ENCODE measurements at places on chromosomes 3 and 15. TPM values are rescaled to one million over a fixed set of nuclear protein-coding genes. Genes with fewer than 3 reads are reported as not detected.

DNA sequence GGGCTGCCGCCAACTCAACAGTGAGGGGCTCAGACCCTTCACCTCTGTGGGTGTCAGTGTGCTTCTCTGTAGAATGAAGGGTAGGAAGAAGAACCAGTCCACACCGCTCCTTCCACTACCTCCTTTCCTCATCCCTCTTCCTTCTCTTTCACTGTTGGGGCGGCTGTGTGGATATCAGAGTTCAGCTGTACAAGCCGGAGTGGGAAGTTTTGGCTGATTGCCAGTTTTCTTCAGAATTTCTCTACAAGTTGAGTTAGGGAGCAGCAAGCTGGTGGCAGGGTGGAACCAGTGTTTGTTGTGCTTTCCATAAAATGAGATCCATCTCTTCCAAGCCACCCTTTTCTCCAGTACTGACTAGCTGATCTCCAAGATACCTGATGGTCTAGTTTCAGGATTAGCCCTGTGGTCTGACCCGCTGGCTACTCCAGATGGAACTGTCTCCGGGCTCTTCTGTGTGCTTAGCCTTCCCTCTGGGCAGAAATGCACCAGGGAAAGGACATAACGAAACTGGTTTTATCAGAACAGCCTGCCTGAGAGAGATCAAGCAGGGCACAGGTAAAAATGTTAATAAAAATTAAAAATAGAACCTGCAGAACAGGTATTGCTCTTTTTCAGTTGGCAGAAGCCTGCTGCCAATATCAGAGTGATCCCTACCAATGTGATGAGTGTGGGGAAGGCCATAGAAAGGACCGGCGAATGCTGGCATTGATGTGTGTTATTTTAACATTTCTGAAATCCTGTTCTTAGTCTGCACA lies 169.9 kb upstream of the TSC22D2 start:
- DNase-seq, result no peak

DNA sequence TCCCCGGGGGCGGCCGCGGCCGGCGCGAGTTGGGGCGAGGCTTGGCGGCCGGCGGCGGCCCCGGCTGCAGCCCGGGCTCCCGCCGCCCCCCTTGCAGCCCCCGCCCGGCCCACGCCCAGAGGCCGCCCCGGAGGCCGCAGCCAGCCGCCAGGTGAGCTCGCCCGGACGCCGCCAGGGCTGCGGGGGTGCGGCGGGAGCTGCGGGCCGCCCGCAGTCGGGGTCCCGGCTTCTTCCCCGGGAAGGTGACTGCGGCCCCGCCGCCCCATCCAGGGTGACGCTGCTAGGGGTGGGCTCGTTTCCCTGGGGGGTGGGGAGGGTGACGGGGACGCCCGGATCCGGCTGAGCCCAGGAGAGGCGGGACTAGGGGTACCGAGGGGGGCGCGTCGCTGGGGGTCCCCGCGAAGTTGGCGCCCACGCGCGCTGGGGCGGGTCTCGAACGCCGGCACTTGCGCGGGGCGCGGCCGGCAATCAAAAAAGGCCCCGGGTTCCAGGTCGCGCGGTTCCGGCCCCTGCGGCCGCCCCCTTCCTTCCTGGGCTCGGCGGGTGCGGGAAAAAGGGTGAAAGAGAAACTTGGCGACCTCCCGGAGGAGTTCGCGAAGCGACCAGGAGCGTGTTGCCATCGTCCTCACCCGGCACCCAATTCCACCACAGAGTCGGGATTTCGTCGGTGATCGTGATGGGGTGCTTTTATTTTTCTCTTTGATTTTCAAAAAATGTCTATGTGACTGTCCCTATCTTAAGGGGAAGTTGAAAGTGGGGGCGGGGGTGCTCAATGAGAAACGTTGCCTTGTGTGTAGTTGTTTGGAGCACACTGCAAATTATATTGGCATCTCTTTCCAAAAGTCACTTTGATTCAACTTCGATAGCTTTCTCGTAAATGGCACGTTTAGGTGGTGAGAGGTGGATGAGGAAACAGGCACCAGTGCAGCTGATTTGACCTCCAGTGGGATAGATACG lies 619 bp downstream of the ATXN7 start:
- DNase-seq, result no peak

DNA sequence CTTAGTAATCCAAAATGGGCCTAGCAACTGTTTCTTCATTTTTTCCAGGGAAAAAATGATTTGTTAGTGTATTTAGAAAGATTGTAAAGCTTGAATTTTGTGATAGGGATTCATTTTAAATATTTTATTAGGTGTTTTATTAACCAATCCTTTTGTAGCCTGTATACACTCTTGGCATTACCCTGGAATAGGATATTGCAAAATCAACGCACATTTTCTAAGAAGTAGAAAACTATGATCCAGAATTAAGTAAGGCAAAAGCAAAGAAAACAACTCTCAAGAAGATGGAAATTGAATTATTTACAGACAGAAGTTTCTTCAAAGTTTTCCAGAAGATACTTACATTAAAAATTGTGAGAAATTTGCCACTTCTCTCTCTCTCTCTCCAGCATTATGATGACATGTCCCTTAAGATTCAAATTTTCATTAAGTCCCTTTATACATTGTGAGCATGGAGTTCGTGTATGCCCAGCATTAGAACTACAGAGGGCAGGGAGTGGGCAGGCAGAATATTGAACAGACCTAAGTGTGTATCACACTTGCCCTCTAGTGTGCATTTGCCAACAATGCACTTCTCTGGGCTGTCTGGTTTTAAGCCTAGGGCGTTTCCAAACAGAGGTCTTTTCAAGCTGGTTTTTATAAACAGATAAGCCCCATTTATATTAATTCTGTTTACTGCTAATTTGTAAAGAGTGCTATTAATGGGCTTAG lies 28.5 kb upstream of the CMSS1 start:
- no peak for DNase-seq

GRCh38 chr3:186075489-186075888 lies 33.4 kb downstream of the ETV5 start:
- DNase-seq, result no peak

DNA sequence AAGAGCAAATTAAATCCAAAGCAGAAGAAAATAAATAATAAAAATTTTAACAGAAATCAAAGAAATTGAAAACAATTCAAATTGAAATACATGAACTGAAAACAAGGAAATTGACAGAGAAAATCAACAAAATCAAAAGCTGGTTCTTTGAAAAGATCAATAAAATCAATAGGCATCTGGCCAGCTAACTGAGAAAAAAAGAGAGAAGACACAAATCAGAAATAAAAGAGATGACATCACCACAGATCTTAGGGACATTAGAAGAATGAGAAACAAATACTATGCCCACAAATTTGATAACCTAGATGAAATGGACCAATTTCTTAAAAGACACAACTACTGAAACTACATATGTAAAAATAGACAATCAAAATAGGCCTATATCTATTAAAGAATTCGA lies 38.8 kb downstream of the FAM240A start:
- DNase-seq, result no peak

GRCh38 chr3:30597131-30597768 lies 9.2 kb upstream of the TGFBR2 start:
- DNase-seq, result no peak

The TNNC1 gene
- total RNA-seq, result 13.7 TPM

- no peak for DNase-seq
Observed at GRCh38 chr3:133488785-133489367, 84.6 kb upstream of the CDV3 start.

- DNase-seq, result no peak
Observed at GRCh38 chr3:3302964-3303363, 123.5 kb upstream of the CRBN start.

The CALML4 gene
- total RNA-seq, result 0.65 TPM

DNA sequence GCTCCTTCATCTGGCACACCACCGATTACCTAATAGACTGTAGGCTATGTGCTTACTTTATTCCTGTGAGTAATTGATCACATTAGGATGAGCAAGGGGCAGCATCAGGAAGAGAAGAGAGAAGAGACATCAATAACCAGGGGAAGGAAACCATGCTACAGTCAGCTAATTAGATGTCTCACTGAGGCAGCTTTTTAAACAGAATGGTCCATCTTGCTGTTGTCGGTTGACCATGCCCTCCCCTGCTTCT lies 278.4 kb downstream of the RPLP1 start:
- no peak for DNase-seq

The LSAMP gene
- 1.8 TPM for total RNA-seq

The THBS1 gene
- total RNA-seq, result 2,311 TPM

The HRG gene
- not detected for total RNA-seq

The MOBP gene
- total RNA-seq, result not detected

The PEX5L gene
- not detected for total RNA-seq

The SLC9A9 gene
- 2.5 TPM for total RNA-seq

- DNase-seq, result no peak
Observed at GRCh38 chr15:41950489-41950888, 21.9 kb downstream of the EHD4 start.

The OIP5 gene
- 1.8 TPM for total RNA-seq

DNA sequence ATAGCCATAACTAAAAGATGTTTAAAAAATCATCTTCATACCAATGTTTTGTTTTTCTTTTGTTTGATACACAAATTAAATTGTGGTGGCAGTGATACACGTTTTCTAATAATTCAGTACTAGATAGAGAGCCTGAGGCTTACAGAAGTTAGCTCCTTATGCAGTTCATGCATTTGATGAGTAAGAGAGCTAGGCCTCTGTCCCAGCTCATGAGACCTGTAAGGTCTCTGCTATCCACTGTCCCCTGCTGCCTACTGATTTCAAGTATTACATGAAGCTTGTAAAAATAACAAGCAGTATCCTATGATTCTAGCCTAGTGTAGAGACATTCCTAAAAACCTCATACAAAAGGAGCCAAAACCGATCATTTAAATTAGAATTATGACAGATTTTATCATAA lies 144.5 kb downstream of the MBNL1 start:
- no peak for DNase-seq

DNA sequence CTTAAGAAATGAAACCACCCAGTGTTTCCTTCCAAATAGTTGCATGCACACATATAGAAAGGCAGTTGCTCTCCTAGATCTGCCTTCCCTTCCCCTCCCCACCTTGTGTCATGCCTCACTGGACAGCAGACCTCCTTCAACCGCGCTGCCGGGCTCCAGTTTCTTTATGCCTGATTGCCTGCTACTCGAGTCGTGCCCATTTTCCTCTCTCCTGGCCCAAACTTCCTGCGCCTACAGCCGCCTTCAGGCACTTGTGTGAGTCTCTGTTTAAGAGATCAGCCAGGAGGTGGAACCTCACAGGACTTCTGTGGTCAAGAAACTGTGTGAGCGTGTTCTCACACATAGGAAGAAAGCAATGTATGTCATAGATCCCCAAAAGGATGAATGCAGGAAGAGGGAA lies 8.8 kb upstream of the FAM107A start:
- DNase-seq, result no peak

GRCh38 chr15:74383286-74383685 lies 15.8 kb upstream of the CYP11A1 start:
- no peak for DNase-seq

- peak; percentile 59 for DNase-seq
Observed at GRCh38 chr3:10400749-10401495, 80.0 kb upstream of the SEC13 start.
